CD4-positive, alpha-beta T cell treated with Interleukin-6 at 100 ng/mL for 8 hours (primary cell): ENCODE measurements at places on chromosomes 2 and 18.

GRCh38 chr2:106165029-106165428 lies 29.1 kb downstream of the UXS1 start:
- no peak for DNase-seq

GRCh38 chr2:64679673-64680425 lies 26.1 kb upstream of the SERTAD2 start:
- DNase-seq: no peak

DNA sequence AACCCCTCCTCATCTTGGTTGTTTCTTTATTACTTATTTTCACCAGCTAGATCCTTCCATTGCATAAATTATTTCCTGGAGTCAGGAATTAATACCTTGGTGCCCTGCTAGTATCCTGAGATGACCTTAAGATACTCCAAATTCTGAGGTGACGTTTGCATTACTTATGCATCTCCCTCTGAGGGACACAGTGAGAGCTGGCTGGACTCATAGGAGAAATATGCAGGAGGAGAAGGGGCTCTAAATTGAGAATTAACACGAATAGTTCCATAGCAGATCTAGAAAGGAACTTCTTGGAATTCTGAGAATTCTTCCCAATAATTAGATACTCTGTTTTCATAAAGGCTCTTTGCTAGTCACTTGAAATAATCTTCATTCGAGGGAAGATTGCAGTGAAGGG lies 310.6 kb upstream of the ZEB2 start:
- no peak for DNase-seq

- no peak for DNase-seq
These were observed 80.8 kb downstream of the NXPH2 start for GRCh38 chr2:138699421-138699820.

GRCh38 chr2:188598551-188598950 lies 306.9 kb downstream of the GULP1 start:
- no peak for DNase-seq
